ENCODE measurements at places on chromosomes 1 and 21.

- no peak for DNase-seq
Observed at GRCh38 chr1:183638649-183639387, 3.2 kb upstream of the ARPC5 start.

- DNase-seq = no peak
Observed at GRCh38 chr1:115677182-115677555, 35.4 kb downstream of the VANGL1 start.

DNA sequence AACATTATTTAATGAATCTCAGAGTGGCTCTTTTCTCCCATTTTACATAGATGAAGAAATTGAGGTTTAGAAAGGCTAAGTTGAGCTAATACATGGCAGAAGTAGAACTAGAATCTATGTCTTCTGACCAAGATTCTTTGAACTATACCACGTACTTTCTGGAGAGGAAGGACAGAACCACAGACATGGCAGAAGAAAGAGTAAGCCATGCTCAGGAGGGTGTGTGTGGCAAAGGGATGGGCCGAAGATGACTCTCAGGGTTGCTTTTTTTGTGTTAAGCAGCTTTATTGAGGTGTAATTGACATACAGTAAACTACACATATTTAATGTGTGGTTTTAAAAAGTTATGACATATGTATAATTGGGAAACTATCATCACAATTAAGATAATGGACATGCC, 69.5 kb downstream of the PEX14 start:
- DNase-seq = no peak

GRCh38 chr21:33257094-33257803, 8.9 kb upstream of the IL10RB start:
- no peak for DNase-seq

DNA sequence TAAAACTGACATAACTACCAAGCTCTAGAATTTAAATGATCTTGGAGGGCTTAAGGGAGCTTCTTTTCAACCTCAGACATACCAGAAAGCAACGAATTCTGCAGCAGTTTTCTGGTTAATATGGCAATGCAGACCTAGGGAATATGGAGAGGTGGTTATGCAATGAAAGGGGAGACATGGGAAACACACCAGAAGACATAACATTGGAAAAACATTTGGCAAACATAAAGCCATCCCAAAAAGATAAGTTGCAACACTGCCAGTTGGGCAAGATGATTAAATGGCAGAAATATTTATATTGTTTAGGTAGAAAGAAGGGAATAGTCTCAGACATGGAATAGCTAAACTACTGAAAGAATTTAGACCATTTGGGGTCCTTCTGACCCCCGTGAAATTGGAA, 104.5 kb downstream of the KCNJ6 start:
- DNase-seq = no peak

DNA sequence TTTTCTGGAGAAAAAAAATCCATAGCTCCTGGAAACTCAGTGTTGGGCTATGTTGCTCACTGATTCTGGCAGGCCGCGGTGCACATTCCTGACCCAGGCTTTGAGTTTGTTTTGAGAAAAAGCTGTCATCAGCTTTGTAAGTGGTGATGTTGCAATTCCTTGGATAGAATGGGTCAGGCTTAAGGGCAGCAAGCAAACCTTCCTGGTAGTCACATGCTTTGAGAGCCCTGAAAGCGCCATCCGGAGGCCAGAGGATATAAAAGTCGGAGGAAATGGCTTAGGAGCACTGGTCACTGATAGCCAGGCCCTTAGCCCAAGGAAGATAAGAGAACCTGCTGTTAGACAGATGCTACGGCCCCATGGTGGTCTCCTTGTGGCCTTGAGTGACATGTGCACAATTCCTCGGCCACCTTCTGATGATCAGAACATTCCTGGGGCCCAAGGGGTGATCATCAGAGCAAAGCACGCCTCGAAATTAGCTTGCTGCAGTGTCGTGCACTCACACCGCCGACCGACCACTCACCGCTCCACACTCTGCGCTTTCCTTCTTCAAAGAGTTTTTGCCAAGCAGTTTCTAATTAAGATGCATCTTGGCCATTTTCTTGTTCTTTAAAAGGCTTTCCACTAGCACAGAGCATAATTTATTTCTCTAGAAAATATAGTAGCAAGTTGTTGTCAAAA, 78.6 kb downstream of the MAN1C1 start:
- no peak for DNase-seq

DNA sequence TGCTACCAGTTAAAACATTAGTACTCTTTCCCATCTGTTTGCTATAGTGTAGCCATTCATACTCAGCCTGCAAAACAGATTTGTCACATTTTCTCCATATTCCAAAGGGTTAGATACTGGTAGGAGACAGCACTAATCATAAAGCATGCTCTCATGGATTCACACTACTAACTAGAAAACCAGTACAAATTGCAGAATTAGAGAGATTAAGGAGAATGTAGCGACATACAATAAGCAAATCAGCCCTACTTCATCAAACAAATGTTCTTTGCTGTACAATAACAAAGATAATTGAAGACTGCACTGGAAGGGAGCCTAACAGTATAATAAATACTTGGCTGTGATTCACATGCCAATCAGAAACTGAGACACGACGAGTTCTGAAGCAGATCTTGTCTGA, 368.0 kb upstream of the PRMT6 start:
- no peak for DNase-seq

DNA sequence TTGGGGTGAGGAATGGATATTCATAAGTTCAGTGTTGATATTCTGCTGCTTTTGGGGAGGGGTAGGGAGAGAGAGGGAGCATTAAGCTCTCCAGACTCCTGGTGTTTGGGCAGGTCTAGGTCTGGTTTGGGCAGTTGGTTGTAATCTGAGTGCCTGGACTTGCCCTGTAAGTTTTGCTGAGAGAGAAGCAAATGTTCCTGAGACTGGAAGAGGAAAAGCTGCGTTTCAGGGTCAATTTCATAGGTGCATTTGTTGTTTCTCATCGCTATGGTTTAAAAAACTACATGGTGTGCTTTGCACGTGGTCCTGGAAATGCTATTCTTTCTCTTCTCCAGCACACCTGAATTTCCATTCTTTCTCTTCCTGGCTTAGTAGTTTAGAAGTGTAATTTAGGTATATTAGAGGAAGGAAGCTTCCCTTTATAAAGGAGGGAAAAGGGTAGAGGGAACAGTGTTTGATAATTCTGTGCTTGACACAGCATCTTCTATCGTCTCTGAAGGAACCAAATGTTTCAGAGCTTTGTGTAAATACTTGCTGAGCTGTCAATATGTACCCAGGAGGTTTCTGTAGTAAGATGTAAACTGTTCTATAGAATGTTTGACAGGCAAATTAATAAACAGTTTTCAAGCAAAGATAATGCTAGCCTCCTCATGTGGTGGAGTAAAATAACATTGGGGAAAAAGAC, 6.3 kb downstream of the ARID1A start:
- no peak for DNase-seq

DNA sequence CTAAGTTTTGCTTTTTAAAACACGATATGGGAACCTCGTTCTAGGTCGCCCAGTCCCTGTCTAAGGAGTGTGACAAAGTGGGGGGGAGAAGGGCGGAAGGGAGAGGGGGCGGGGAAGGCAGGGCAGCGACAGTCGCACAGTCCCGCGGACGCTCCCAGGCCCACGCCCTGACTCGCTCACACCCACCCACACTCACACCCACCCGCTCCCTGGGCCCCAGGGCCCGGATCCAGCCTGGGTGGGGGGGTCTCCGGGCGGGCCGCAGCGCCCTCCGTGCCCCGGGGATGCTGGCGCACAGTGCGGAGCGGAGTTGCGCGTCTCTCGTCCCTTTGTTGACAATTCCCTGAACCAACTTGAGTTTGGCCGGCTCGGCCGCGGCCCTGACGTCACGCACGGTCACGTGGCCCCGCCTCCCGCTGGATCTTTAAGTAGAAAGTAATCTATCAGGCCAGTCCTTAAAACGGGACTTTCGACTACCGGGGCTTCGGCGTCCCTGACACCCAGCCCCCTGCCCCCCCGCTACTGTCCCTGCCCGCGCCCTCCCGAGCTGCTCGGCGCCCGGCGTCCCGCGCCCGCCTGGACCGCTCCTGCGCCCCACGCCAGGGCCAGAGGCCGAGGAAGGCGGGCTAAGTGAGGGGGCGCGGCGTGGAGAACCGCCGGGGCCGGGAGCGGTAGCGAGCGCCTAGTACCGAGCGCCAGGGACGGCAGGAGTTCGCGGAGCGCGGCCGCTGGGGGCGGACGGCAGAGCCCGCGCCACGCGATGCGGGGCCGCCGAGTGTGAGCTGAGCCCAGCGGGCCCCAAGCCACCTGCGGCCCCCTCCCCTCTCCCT, at the start of gene FOXD3:
Gene FOXD3 (plus strand): TSS at position 454 of the 830 bp plus-strand sequence. CDS start 492 bp downstream, outside the sequence.
- DNase-seq = peak; percentile 42

GRCh38 chr1:193703121-193703520, 516.7 kb upstream of the B3GALT2 start:
- no peak for DNase-seq

GRCh38 chr1:201597551-201598230, 58.8 kb downstream of the NAV1 start:
- peak; percentile 61 for DNase-seq

GRCh38 chr1:183194527-183195141, 8.6 kb downstream of the LAMC2 start:
- no peak for DNase-seq

DNA sequence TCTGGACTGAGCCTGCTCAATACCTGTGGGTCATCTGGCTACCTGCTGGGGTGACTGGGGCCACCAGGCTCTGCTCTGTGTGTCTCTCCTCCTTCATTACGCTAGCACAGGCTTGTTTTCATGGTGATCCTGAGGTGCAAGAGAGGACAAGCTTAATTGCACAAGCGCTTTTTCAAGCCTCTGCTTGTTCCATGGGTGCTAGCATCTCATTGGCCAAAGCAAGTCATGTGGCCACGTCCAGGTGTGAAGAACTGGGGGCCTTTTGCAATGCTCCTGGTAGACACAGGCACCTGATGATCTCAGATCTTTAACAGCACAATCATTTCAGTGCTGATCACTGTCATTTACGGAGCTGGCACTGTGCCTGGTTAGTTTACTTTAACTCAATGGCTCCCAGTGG, 114.6 kb downstream of the KAZN start:
- DNase-seq = no peak

DNA sequence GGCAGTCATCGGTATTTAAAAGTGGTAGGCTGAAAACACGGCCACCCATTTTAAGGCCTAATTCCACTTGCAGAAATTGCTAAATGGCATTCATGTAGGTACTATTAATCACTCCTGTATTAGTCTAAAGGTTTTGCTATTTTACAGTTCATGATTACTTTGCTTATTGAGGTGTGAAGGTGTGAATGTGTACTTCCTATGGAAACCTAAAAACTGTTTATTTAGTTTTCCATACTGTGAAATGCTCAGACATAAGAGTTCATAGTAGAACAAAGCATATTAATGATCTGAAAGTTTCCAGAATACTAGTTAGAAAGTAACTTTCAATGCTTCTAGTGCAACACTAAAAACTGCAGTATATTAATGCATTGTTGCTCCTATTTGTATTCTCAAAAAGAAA, 69.8 kb downstream of the ITGB3BP start:
- DNase-seq = no peak

DNA sequence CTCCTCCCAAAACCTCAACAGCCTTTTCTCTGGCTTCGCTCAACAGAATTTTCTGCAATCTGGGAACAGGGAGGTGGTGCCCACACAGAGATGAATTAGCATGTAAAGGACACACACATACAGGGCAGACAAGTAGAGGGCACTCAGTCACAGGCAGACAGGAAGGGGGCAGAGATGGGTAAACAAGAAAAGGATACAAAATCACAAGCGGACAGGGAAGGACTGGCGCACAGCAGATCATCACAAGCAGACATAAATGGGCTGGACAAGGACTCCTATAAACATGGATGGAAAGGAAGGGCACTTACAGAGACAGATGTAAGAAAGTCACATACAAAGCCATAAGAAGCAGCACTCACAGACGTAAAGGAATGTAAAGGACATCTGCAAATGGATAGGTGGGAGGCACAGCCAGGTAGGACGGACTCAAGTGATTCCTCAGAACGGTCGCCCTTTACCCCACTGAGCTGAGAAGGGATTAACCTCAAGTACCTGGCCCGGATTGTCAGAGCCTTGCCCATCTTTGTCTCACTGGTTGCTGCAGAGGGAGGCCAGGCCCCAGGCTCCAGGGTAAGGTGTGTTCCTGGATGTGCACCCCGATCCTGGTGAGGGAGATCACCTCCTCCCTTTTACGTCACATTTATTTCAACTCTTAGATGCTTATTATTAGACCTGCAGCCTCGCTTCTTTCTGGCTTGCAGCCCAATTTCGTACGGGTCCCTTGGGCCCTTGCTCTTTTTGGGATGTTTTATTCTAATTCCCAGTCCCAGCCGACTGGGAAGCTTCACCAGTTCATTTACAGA, 836 bp upstream of the PRCC start:
- no peak for DNase-seq

GRCh38 chr1:42845866-42846256, 552 bp upstream of the ZNF691 start:
- no peak for DNase-seq

DNA sequence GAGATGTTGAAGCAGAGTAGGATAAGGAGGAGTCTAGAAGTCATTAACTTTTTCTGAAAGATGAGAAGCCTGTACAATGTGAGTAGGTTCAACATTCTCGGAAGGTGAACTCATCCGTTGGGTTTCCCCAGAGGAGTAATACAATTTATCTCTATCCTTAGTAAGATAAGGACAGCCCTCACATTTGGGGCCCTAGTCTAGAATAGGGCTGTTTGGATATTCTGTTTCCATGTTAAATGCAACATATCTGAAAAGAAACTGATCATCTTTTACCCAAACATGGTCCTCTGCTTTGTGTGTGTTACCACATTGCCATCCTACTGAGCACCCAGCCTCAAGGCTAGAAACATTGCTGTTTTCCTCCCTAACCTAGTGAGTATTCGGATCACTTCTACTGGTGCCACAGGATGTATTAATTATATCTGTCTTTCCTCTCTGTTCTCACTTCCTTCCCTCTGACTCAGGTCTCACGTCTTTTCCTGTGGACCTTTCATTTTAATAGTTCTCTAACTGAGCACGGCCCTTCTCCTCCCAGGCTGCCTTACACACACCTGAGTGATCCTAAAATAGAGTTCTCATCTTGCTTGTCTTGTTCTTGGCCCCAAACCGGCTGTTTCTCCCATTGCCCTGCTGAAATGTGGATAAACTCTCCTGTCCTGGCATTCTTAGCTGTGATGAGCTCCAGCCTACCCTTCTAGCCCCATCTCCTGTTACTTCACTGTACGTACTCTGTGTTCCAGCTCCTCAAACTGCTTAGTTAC, 91.7 kb downstream of the CDC14A start:
- DNase-seq = no peak

- no peak for DNase-seq
Observed at GRCh38 chr1:33261344-33261743, 5.1 kb downstream of the ZNF362 start.

GRCh38 chr1:165823552-165824268, 3.7 kb upstream of the UCK2 start:
- no peak for DNase-seq

DNA sequence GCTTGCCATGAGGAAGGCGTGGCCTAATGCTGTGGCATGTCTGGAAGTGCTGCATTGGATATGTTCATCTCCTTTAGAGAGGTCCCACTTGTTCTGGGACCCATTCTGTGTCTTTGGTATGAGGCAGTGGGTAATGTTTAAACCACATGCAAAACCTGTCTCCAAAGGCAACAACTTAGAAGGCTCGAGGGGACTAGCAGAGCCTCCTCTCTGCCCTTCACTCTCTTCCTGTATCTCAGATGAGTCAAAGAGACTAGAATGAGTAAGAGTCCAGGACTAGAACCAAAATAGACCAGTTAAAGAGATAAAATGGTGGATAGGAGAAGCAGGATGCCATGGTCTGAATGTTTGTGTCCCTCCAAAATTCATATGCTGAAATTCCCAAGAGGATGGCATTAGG, 220.8 kb upstream of the KIAA0040 start:
- DNase-seq = no peak
